Ammon's horn (tissue), 1 donor: ENCODE measurements at places on chromosomes 16 and 17.

DNA sequence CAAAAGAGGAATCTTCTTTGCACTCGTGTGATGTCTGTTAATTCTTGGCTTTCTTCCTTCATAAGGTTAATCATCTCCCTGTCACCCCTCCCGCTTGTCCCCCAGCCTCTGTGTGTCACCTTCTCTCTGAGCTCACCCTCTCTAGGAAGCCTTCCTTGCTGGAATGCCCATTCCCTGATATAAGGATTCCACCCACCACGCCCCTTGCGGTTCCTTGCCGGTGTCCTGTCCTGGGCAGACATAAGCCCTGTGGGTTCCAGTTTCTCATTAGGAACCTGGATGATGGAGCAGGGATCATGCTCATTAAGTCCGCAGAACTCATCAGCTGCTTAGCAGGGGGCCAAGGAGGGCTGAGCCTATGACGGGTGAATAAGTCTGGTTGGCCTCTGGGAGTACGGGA, 559.3 kb downstream of the MAF start:
- no peak for DNase-seq

DNA sequence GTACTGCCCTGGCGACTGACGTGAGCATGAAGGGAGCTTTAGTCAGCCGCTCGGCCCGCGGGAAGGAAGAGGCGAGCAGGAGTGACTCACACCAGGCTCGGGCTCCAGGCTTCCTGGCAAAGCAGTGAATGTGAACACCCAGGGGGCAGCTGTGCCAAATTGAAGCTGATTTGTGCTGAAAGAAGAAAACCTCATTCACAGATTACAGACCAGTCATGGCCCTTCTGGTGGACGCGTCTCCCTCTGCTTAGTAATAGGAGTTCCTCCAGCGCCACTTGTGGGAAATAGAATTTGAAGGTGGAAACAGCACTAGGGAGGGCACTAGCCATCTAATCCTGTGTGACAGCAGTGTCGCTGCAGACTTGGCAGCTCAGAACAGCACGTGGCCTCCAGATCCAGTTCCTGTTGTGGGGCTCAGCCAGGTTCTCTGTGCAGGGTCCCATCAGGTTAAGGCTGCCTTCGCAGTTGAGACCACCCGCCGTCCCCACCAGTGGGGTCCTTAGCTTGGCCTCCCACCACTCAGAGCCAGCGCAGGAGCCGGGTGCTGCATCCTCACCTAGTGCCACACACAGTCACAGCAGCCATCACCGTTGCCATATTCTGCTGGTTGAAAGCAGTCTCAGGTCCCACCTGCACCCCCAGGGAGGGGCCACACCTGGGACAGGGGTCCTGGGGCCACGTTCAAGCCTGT, 164.5 kb upstream of the CHMP6 start:
- DNase-seq: peak; percentile 73

DNA sequence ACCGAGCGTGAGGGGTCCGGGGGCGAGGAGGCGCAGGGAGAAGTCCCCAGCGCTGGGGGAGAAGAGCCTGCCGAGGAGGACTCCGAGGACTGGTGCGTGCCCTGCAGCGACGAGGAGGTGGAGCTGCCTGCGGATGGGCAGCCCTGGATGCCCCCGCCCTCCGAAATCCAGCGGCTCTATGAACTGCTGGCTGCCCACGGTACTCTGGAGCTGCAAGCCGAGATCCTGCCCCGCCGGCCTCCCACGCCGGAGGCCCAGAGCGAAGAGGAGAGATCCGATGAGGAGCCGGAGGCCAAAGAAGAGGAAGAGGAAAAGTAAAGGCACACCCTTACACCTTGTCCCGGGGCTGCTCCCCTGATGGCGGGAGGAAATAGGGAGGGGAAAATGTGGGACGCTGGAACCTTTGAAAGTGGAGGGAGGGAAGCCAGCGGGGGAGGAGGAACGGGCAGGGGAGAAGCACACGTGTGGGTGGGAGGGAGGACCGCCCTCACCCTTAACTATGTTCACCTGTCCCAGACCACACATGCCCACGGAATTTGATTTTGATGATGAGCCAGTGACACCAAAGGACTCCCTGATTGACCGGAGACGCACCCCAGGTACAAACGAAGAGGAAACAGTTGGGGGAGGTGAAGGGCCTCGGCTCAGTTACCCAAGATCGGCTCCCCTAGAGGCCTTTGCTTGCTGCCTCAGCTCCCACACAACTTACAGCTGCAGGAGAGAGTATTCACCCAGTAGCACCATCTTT, 916 bp downstream of the PAGR1 start:
- no peak for DNase-seq

- DNase-seq: no peak
These were observed 4.3 kb upstream of the GIP start for GRCh38 chr17:48972749-48973097.

DNA sequence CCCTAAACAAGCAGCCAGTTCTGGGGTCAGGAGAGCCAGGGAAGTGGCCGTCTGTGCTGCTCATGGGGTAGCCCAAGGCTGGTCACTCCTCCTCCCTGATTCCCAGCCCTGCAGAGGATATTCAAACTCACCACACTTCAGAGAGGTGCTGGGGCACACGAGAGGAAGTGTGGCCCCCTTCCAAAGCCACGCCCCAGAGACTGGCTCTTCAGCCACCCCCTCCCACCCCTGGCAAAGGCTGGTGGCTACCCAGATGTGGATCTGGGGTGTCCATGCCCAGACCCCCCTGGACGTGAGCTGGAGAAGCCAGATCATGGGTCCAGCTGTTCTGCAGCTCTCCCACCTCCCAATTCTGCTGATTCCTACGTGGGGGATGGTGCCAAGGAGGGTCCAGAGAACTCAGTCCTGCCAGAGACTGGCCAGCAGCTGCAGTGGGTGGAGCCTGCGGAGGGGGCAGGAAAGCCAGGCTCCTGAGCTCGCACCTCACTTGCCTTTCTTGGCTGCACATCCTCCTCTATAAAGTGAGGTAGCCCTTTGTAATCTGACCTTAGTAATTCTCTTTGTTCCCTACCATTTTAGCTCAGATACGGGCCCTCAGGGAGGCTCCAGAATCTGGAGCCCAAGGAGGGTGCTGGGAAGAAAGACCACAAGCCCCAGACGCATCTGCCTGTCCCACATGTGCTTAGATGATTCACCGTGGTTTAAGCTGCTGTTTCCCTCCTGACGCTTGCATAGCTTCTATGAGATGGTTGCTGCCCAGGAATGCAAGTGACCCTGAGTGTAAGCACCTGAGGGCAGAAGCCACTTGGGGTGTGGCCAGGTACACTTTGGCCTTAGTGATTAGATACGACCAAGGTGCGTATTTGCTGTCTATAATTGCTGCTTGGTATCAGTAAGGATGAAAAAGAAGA, 15.3 kb downstream of the SDK2 start:
- no peak for DNase-seq

GRCh38 chr16:85565801-85566526, 47.2 kb upstream of the GSE1 start:
- no peak for DNase-seq

DNA sequence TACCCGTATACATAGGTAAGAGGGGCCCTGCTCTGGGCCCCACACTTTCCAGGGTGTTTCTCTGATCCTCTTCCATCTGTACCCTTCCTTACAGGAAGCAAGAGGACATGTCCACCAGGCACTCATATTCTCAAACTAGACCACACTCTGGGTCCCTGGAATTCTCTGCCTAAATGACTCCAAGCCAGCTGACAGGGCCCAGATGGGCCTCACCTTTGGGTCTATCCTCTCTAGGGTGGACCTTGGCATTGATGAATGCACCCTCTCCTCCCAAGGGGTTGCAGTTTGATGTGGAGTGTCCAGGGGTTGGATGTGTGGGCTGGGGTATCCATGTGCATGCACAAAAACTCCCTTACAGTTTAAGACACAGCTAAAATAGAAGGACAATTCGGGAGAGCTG, 95.8 kb downstream of the ASIC2 start:
- DNase-seq: no peak

DNA sequence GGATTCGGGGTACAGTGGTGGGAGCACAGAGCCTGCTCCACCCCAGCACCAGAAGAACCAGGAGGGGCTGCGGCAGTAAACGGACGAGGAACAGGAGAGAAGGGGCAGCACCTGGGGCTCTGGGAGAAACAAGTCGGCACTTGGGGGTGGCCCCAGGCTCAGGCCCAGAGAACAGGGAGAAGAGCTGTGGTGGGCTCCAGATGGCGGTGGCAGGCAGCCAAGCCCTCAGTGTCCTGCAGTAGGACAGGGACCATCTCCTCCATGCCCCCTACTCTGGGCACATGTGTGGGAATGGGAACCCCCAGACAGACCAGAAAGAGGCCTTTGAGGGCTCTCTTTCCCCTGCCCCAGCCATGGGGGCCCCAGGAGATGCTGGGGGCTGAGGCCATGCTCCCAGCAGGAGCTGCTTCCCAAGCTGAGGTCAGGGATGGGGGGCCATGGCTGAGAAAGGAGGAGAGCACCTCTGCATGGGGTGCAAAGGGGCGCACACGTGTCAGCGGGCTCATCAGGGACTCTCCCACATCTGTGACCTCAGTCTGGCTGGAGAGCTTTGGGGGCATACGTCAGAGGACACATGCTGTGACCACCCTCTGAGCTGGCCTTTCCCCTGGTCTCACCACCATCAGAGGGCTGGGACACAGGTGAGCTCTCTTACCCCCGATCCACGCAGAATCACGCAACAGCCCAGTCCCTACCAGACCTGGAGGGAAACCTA, 6.8 kb downstream of the USH1G start:
- DNase-seq: no peak

GRCh38 chr16:30562021-30562420, 3.8 kb upstream of the ZNF764 start:
- no peak for DNase-seq

- no peak for DNase-seq
These were observed 434.4 kb upstream of the ZFHX3 start for GRCh38 chr16:73482310-73482709.

DNA sequence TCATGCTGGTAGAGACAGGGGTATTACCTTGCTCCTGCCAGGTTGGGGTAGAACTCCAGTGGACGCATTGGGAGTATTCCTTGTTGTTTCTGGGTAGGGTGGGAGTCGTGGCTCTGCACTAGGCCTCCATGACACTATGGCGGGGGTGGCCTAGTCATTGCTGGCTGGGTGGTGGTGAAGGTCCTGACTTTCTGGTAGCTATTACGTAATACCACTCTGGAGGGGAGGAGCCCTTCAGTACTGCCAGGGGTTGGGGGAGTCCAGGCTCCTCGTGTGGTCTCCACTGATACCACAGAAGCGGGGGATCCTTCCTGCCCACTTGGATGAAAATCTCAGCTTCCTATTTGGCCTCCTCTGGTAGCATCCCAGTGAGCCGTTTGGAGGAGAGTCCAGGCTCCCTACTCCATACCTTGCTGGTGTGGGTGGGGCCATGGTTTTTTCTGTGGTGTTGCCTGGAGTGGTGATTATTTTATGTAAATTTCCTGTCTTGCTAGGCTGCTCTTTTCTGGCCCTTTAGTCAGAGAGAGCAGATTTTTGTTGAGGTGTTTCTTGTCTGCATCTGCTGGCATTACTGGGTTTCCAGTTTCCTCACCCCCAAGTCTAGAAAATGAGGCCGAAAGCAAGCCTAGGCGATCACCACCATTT, 65.8 kb upstream of the GNG13 start:
- DNase-seq: no peak

DNA sequence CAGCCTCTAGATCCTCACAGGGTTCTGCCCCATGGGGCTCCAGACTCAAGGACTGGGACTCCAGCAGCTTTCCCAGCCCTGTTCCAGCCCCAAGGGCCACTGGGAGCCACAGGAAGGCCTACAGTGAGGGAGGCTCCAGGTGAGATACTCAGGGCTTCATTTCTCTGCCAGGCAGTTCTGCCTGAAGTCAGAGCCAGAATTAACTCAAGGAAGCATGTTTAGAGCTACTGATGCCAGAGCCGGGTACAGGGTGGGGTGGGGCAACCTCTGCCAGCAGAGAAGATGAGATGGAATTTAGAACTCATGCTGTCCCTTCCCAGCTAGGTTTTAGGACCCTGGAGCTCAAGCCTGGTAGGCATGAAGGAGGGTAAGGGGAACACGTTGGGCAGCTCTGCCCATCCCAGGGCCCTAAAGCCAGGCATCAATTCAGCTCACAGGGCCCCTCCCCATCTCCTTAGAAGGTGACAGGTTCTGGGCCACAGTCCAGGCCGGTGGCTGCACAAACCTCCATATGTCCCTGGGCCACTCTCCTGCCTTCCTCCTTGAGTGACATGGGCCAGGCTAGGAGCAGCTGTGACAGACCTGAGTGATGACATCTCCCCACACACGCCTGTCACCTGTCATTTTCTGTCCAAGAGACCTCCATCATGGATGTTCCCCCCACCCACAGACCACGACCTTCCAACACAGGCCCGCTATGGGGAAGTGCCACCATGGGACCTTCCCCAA, 24.5 kb upstream of the SPPL2C start:
- DNase-seq: no peak

DNA sequence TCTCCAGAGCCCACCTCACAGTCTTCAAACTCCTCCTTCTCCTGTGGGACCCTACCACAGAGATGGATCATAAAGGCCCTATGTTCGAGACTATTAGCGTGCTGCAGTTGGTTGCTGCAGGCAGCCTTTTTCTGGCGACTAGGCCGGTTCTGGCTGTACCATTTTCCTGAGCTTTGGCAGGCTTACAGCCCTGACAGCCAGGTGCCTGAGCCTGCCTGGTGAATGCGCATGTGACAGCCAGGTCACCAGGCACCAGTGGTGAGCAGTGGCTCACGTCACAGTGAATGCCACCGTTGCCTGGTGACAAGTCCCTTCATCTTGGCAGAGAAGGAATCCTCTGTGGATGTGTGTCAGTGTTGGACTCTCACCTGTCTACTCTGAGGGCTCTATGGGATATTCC, 978.8 kb downstream of the KCNJ18 start:
- DNase-seq: no peak

DNA sequence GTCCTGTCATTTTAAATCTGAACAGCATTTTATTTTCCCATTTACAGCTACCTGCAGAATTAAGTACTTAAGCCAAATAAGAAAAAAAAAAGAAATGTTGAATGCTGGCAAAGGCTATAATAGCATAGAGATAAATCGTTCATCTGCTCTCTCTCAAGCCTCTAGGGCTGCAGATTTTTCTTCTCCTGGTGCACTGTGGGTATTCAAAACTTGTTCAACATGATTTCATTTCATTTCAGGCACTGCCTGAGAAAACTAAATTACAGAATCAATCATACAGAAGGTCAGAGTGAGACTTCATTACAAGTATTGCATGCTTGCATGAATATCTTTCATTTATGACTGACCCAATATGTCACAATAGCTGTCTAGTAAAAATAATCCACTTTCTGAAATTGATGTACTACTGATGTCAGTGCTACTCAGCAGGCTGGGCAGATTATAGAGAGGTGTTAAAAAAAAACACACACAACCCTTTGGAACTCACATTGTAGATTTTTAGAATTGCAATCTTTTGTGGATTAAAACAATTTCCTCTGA, 86.2 kb downstream of the TOX3 start:
- no peak for DNase-seq
